ENCODE measurements at places on chromosomes 13 and 19.

DNA sequence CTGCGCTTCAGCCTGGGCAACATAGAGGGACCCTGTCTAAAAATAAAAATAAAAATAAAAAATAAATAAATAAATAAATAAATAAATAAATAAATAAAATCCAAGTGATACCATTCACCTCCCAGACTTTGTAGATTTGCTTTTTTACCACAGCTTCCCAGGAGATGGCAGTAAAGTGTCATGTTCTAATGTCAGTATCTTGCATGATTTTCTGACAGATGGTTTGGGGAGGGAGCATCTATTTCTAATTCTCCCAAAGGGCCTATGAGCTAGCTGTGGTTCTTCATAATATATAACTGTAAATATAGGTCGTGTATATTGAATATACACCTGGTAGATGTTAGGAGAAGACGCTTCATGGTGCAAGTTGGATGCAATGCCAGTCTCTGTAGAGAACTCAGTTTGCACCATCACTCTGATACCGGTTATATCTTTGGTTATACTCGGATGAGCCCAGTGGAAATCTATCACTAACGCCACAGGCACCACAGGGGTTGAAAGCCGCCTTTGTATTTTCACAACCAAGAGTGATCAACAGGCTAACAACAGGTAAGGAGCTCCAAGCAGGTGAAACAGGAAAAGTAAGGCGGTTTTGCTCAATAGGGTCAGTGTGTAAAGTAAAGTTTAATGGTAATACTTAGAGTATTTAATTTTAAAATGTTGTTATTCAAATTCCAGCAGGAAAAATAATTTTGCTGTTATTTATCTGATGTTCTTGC lies 13.9 kb downstream of the APLP1 start:
- DNase-seq: peak; percentile 79

- no peak for DNase-seq
Measured at GRCh38 chr13:100363874-100364273, 224.7 kb downstream of the GGACT start.

GRCh38 chr13:79989217-79989661 lies 351.7 kb downstream of the SPRY2 start:
- no peak for DNase-seq

GRCh38 chr13:42392716-42393572 lies 121.0 kb downstream of the AKAP11 start:
- no peak for DNase-seq

GRCh38 chr19:33905473-33905936 lies 108.8 kb downstream of the KCTD15 start:
- DNase-seq: no peak
